Activated T-cell treated with anti-CD3 and anti-CD28 coated beads for 4 hours (primary cell): ENCODE measurements at places on chromosomes 5 and 9.

DNA sequence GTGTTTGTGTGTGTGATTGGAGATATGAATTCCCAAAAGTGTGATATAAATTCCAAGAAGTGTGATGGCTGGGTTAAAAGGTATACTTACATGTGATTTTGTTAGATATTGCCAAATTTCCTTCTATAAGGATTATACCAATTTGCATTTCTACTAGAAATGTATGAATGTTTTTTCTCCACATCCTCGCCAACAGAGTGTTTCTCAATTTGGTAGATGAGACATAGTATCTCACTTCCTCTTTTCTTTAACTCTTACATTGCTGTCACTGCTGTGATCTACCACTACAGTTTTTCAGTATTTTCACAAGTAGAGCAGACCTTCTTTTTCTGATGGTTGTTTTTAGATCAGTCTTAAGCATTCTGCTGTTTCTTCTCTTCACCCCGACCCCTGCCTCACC, 111.3 kb downstream of the FER start:
- DNase-seq, result no peak

- no peak for DNase-seq
These were observed 26.1 kb upstream of the SLC28A3 start for GRCh38 chr9:84366683-84367082.

DNA sequence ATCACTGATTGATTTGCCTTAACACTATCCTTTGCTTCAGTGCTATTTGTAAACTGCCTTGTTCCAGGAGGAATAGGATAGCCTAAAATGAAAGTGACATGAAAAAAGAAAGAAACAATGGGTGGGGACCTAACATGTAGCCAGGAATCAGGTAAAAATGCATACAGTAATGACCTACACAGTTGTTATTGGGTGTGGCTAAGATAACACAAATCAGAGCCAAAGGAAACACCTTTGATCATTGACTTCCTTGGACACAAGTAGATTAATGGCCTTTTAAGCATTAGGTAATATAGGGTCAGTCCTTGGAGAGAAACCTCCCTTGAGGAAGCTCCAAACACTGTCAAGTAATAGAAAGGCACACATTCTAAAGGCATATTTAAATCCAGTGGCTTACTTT, 220.4 kb downstream of the TRPM3 start:
- no peak for DNase-seq

DNA sequence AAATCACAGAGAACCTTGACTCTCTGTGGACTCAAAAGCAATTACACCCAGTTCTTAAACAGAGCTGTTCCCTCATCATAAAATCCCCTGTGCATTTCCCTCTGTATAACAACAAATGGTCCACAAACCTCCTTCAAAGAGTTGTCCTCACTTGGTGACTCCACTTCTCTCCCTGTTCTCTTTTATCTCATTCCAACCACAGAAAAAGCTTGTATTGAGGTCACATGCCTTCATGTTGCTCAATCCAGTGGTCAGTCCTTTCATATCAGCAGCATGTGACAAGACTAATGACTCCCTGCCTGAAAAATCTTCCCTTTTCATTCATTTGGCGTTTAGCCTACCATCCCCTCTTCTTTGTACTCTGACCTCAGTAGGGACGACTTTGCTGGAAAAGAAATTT, 158.0 kb downstream of the DEPDC1B start:
- DNase-seq, result no peak

- DNase-seq, result no peak
These were observed 251.2 kb upstream of the FBXL7 start for GRCh38 chr5:15248731-15249130.

GRCh38 chr9:86353655-86354010, 577 bp downstream of the TUT7 start:
- DNase-seq, result peak; percentile 6

GRCh38 chr5:106314221-106314824, 1356.4 kb downstream of the EFNA5 start:
- DNase-seq, result no peak

DNA sequence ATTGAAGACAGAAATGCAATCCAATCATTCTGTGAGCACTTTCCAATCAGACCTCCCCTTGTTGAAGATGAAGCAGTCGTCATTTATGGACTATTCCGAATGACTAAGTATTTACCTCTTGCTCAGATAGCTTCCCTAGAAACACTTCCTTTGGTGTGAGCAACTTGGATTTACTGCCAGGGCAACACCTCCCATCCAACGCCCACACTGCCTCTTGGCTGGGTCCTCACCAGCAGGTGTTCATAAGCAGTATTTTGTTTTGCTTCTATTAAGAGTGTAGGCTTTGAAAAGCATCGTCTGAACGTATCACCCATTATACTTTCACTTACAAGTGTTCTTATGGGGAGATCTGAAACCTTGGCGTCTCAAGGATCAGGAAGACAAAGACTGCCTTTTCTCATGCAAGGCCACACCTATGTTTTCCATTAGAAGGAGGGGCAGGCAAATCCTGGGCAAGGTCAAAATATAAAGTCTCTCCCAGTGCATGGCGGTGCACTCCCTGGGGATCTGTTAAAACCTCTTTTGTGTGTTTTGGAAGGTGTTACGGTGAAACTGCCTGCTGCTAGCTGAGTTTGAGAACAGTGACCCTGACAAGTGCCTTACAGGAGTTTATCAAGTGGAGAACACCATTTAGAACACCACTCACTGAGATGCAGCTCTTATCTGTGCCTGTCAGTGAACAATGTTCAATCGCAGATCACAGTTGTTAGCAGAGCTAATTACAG, 10.6 kb upstream of the MARCHF3 start:
- no peak for DNase-seq

DNA sequence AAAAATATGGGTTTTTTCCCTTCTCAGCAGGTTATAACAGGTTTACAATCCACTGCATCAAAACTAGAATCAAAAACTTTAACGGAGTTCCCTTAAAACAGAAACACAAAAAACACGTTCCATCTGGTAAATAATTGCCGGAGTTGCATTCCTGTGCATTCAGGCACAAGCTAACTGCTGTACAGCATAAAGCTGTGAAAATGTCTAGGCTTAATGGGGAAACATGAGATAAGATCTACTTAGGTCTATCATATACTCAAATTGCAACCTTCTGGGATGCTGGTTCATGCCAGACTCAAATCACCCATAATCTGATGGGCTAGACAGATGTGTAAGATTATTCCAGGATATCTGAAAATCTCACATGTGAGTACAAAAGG, 265.3 kb downstream of the DOCK8 start:
- DNase-seq, result no peak

DNA sequence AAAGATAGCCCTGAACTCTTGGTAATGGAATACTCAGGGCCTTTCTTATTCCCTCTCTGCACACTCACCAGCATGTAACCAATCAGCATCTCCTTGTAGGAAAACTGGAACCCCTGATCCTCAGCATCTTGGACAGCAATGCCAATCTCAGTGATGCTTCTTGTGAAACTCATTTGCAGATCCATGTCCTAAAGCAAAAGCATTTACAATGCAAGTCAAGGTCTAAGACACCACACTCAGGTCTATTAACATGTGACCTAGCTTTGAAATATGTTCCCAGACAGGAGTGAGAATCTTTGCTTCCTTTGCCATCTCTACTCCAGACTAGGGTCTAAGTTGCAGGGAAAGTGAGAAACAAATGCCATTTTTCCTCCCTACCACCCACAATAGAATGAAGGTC, 38.2 kb downstream of the MROH2B start:
- DNase-seq, result no peak

- no peak for DNase-seq
These were observed 136.6 kb upstream of the OTULINL start for GRCh38 chr5:14445013-14445412.

DNA sequence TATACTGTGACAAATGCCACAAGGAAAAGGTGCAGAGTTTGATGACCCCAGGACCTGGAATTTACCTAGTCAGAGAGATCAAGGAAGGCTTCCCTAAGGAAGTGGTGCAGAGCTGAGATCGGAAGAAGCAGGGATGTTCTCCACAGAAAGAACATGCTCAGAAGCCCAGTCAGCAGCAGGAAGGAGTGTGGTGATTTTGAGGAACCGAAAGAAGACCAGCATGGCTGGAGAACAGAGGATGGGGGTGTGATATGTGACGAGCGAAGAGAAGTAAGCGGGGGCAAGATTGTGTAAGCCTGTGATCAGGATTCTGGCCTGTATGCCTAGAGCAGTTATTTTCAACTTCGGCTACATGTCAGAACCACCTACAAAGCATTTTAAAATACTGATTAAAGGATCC, 18.7 kb upstream of the PIK3R1 start:
- DNase-seq, result no peak

DNA sequence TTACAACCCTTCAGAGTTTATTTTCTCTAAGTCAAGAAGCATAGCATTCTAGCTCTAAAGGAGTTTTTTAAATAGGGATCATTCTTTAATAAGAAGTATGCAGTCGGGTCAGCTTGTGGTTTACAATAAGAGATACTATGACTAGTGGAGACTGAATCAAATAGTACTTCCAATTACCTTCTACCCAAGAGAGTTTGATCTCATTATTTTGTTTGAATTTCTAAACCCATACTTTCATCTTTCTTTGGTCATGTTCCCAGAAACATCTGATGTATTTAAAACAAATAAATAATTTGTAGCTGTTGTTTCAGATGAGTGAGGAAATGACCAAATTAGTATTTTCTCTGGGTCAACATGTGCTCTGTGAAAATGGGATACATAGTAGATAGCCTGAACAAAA, 160.2 kb upstream of the CDH6 start:
- no peak for DNase-seq

DNA sequence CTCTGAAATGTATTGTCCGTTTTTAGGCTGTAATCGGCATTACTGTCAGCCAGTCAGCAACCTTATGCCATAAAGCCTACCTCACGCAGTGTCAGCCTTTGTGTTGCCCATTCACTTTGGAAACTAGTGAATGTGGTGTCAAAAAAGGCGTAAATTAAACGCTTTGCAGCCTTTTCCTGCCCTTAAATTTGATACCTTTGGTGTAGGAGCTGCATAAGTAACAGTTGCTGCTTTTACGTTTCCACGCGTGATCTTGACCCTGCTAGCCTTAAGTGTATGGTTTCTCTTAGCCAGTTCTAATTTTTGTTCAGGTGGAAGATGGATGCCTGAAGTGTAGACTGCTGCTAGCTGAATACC, 257.7 kb downstream of the EPB41L4A start:
- no peak for DNase-seq

DNA sequence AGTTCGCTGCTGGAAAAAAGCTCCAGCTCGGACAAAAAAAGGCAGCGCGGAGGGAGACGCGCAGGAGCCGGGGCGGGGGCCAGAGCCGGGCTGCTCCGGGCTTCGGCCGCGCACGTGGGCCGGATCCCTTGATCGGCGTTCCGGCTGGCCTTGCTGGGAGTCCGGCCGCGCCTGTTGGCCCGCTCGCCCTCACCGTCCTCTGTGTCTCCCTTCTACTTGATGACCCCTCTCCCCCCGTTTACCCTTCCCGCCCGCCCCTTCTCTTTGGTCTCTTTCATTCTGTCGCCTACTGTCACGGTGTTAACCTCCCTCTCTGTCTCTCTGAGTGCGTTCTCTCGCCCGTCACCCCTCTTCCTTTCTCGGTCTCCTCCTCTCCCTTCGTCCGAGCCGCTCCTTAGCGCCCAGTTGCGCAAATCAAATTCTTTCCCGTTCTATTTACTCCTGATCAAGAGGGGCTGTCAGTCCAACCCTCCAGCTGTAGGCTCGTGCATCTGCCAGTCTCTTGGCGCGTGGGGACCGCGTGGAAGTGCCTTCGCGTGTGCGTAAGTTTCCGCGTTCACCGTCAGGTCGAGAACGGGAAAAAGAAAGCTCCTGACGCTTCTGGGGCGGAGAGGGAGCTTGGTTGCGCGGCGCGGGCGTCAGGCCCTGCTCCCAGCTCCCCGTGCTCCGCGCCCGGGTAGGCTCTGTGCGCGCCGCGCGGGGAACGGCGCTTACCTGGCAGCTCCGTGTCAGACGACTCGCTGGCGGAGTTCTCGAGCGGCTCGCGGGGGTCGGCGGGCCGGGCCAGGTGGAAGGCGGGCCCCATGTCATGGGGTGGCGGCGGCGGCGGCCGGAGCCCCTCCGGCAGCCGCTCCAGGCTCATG, 798 bp downstream of the PITX1 start:
- DNase-seq, result no peak

DNA sequence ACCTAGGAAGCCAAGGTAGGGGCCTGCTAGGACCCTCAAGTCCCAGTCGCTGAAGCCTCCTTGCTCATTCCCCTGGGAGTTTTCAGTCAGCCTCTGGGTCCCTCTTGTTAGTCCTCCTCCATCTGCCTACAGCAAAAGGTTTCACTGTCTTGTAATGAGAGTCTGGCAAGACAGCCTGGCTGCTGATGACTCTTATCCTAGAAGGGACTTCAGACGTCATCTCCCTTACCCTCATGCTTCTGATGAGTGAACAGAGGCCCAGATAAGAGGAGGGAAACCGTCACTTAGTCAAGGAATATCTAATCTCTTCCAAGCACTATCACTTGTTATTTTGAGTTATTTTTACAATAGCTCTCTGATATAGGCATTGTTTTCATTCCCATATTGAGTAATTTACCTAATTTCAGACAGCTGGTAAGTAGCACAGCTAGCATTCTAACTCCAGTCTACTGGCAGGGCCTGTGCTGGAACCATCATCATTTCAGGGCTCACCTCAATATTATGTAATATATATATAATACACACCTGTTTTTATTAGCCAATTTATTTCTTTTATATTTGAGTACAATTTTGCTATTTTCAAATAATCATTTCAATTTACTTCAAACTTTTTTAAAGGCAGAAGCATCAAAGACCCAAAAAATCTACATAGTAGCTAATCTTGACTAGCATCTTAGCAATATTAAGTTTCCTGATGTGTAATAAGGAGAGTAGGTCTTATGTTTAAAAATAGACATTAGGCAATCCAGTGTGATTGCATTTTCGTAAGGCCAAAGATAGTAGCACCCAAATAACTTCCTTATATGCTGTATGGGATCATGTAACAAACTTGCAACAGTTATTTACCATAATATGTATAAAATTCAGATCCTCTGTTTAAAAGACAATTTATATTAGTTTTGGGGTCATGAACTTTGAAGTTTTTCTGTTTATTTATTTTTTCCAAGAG, 7.9 kb downstream of the CMYA5 start:
- no peak for DNase-seq

- no peak for DNase-seq
These were observed 124.2 kb downstream of the TRIO start for GRCh38 chr5:14267166-14267838.

GRCh38 chr5:56433039-56433617, 200.0 kb upstream of the ANKRD55 start:
- no peak for DNase-seq

GRCh38 chr5:127084656-127085055, 11.4 kb upstream of the C5orf63 start:
- DNase-seq, result no peak

- no peak for DNase-seq
These were observed 6.9 kb downstream of the KIAA1958 start for GRCh38 chr9:112493393-112494137.

DNA sequence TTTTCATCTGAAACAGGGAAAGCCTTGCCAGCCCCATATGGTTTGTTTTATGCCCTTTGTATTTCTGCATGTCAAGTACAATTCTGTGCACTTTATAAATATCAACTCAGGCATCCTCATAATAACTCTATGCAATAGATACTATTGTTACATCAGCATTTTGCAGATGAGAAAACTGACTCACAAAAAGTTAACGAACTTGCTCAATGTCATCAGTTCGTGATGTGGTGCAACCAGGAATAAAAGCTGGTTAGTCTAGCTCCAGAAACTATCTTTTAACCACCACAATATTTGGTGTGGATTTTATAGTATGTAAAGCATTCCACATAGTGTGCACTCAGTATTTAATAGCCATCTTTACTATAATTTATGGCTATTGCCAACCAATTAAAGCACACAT, 134.9 kb downstream of the MRPS30 start:
- no peak for DNase-seq

GRCh38 chr9:131839281-131840084, 99.6 kb upstream of the RAPGEF1 start:
- DNase-seq, result peak; percentile 9

GRCh38 chr5:17769277-17769676, 135.0 kb downstream of the TAF11L14 start:
- DNase-seq, result no peak
